ENCODE measurements at places on chromosomes 2 and 18. TPM values are rescaled to one million over a fixed set of nuclear protein-coding genes. Genes with fewer than 3 reads are reported as not detected.

DNA sequence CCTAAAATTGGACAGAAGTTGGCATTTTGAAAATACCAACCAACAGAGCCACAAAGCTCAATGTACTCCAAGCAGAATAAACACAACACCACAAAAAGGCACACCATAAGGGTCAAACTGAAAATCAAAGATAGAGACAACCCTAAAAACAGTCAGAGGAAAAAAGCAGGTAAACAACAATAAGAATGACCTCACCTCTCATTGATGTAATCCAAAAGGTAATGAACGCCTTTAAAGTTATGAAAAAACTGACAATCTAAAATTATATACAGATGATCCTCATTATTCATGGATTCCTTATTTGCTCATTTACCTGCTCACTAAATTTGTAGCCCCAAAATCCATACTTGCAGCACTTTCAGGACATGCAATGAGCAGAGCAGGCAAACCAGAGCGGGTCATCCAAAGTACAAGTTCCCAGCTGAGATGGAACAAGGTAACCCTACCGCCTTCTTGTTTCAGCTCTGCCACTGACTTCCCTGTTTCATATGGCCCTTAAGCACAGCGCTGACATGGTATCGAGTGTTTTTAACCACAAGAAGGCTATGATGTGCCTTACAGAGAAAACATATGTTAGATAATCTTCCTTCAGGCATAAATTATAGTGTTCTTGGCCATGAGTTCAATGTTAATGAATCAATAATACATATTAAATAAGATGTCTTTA lies 17.0 kb downstream of the RTN4 start:
- peak; percentile 45 for DNase-seq

DNA sequence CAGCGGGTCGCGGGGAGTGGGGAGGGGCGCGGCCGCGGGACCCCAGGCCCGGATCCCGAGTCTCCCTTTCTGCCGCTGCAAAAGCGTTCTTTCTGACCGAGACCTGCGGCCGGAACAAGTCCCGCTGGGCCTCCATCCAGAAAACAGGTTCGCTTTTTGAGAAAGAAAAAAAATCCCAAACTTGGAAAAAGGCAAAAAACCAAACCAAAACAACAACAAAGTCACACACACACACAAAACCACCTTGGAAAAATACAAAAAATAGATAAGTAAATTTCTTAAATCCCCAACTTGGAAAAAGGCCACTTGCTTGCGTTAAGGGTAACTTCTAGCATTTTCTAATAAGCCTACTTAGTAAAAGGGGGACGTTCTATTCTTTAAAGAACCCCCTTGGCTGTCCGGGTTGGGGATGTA lies 250 bp upstream of the CHST10 start:
- DNase-seq, result no peak

The ANKRD12 gene
- 62.5 TPM for total RNA-seq

- no peak for DNase-seq
These were observed 151.9 kb upstream of the MYCN start for GRCh38 chr2:15788455-15788829.

The COLEC12 gene
- total RNA-seq, result not detected

The ARHGEF4 gene
- 4.3 TPM for total RNA-seq
